ENCODE measurements at places on chromosomes 2 and 18.

- no peak for DNase-seq
These were observed 113.6 kb downstream of the METTL8 start for GRCh38 chr2:171320208-171320621.

- DNase-seq = no peak
These were observed 56.3 kb upstream of the LAPTM4A start for GRCh38 chr2:20107776-20108175.

- DNase-seq = no peak
These were observed 12.8 kb downstream of the CLK1 start for GRCh38 chr2:200851398-200852248.

DNA sequence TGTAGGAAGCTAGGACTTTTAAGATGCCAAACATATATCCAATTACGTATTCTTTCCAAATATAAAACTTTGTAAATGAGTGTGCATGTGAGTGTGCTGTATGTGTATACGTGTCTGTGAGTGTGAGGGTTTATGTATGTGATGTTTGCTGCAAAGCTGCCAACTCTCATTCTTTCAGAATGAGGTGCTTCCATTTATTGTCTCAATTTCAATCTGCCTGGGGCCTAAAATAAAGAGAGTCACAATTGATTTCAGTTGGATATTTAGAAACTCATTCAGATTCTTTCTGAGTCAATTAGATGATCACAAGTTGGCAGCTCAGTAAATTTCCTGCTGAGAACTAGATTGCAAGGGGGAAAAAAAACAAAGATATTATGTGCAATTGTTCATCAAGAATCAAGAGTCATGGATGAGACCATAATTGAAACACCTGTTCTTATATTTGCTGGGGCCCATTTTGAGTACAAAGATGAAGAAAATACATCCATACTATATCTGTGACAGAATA is 621.2 kb upstream of the ACVR2A start:
- no peak for DNase-seq

- no peak for DNase-seq
These were observed 6.2 kb upstream of the EHD3 start for GRCh38 chr2:31227711-31228125.

GRCh38 chr18:32552421-32553030 is 81.8 kb upstream of the GAREM1 start:
- DNase-seq = peak; percentile 55

DNA sequence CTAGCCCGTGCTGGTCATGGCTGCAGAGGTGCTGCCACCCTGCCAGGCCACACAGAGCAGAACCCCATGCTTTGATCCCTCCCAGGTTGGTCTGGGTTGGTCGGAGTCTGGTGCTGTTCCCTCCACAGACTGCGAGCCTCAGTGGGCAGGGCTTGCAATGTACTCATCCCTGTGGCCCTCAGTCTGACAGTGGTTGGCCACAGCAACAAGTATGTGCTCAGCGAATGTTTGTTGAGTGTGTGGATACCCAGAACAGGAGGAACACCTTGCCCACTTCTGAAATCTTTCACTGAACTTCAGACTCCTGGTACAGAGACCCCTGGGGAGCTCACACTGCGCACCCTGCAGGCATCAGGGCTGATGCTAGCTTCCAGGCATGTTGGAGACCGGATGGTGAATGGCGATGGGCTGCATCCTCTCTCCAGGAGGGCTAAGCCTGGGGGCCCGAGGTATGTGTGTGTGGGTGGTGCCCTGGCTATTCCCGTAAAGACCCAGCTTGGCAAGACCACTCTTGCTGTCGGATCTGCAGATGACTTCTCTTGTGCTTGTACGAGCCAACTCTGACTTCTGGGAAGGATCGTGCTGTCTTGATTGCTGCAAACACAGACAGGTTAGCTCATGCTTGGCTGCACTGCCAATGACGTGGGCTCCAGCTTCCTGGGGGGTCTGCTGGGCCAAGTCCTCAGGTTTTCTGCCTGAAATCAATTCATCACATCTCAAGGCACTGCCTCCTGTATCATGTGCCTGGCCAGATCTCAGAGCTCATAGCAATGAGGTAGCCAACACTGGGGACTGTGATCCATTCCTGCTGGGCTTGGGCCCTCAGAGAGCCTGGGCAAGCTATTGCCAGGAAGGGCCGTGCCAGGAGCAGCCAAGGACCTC is 43.7 kb downstream of the RHOB start:
- no peak for DNase-seq

GRCh38 chr2:134134313-134134706 is 119.6 kb upstream of the MGAT5 start:
- DNase-seq = no peak

DNA sequence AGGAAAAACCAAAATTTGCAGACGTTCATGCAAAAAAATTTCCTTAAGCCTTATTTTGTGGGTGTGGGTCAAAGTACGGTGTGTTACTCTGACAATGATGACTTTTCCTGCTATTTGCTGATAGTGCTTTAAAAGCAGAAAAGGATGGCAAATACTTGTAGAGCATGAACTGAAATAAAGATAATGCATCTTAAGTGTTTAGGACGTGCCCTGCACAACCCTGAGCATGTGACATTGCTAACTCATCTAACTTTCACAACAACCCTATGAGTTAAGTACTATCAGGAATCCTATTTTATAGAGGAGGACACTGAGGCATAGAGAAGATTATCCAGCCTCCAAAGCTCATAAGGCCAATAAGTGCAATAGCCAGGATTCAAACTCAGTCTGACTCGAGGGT is 143.3 kb downstream of the RNF152 start:
- DNase-seq = no peak

DNA sequence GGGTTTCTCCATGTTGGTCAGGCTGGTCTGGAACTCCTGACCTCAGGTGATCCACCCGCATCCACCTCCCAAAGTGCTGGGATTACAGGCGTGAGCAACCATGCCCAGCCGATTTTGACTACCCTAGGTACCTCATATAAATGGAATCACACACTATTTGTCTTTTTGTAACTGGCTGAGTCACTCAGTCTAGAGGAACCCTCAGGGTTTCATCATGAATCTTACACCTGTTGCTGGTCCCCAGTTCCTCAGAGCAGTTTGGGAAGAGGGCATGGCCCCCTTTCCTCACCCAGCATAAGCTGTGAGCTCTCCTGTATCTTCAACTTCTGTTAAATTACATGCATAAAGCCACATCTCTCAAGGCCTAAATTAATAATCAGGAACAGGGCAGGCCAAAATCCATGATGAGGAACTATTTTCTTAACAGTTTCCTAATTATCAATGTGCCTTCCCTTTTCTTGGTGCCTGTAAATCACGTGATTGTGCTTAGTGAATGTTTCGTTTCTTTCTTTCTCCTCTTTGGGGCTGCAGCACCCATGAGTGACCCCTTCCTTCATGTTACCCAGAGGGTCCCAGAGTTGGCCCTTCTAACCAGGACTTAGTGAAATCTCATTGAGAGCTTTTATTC is 20.9 kb downstream of the DYSF start:
- no peak for DNase-seq

DNA sequence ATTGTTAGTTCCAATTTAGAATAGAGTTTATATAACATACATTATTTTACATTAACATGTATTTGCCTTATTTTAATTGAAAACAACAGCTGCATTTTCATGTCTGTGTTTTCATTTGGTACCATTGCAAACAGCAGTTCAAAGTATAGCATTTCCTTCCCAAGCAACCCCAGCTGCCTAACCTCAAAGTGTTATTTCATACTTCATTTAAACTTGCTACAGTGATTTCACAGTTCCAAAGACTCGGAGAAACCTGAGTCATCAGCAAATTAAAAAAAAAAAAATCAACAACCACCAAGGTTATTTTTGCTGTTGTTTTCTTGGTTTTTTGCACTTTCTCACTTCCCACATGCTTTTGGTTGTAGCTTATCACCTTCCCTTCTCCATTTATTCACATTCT is 236.5 kb upstream of the SPHKAP start:
- DNase-seq = no peak

DNA sequence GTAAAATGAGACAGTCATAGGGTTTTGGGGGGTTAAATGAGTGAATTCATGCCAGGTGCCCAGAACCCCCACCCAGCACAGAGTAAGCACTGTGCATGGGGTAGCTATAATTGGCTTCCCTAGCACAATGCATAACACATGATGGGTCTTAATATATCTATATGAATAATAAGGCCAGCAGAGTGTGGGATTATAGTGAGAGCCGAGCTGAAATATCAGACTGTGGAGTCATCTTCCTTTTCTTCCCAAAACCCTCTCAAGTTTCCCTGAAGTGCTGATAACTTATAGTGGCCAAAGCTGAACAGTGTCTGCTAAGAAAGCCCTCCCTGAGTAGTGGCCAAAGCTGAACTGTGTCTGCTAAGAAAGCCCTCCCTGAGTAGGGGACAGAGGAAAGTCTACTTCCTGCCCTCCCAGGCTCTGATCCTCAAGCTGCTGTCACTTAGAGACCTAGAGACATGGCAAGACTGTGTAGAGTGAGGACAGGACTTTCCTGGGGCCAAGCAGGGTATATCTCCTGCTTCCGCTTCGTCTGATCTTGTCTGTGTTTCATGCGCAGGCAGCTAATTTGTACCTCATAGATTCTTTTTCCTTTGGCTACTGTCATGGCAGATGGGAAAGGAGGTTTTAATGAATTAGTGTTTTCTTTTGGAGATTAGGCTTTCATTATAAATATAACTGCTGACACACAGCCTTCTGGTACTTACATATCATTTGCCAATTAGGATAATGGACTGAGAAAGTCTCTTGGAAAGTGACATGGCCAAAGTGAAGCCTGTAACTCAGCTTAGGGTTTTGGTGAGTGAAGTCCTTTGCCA is 94.9 kb downstream of the FHOD3 start:
- no peak for DNase-seq

All from activated T-cell treated with anti-CD3 and anti-CD28 coated beads for 24 hours (primary cell).